ENCODE measurements at places on chromosomes 3 and 15.

- no peak for DNase-seq
Observed at GRCh38 chr15:78841891-78842290, 30.6 kb upstream of the ADAMTS7 start.

GRCh38 chr3:17047162-17047561 lies 162.4 kb downstream of the PLCL2 start:
- DNase-seq, result no peak

DNA sequence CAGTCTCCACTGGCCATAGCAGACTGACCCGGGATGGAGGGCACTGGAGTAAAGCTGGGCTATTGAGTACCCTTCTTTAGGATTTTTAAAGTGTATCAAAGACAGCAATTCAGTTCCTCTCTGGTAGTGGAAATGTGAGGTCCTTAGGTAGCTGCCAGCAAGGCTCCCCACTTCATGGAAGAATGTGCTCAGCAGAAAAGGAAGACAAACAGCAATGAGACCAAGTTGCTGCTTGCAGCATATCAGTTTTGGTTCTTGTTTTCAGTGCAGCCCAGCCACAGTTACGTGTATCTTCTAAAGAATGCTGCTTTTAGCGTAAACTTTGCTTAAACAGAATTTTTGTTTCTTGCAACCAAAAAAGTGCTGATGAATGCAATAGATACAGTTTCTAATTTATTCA lies 374.0 kb upstream of the CBLB start:
- DNase-seq, result no peak

GRCh38 chr3:193830791-193831191 lies 237.8 kb downstream of the OPA1 start:
- DNase-seq, result no peak

- DNase-seq, result no peak
Observed at GRCh38 chr15:70322051-70322668, 224.4 kb upstream of the TLE3 start.

DNA sequence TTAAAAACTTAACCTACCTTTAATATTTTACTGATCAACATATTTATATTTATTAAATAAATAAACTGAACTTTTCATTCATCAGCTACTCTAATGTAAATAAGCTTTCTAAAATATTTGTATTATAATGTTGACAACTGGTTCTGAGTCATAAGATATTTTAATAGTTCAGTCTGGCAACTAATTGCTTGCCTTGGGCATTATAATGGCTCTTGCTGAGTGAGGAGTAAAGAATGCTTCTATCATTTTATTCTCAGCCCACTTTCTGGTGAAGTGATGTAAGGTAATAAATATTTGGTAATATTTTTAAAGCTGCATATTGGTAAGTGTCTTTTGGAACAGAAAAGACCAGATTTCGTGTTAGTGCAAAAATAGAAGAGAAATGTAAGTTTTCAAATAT lies 81.5 kb downstream of the DIPK2A start:
- DNase-seq, result no peak

DNA sequence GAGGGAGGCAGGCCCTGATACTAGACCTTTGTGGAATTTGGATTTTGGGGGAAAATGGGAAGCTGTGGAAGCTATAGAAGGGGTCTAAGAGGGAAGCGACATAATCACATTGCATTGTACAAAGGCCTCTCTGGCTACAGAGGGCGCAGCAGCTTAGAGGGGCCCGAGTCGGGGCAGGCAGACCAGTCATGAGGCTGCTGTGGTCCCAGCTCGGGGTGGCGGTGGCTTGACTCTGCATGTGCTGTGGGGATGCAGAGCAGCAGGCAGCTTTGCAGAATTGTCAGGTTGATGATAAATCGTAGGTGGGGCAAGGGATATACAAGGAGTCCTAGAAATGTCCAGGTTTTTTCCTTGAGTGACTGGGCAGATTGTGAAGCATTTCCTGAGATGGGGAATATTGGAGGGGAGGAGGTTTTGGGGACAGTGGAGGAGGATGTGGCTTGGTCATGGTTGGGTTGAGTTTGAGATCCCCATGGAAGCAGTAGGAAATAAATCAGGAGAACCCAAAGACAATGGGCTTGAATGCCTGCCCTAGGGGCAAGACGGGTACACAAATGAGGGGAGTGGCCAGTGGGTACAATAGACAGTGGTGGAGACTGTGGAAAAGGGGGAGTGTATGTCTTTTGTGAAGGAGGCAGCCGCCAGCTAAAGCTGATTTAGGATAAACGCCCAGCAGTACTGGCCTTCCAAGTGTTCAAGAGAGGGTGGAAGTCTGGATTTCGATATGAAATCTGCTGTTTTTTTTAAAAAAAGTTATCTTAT lies 94.1 kb downstream of the HMG20A start:
- DNase-seq, result no peak

Measured in AML-193 (cell line).